ENCODE measurements at places on chromosomes 5 and 9.

DNA sequence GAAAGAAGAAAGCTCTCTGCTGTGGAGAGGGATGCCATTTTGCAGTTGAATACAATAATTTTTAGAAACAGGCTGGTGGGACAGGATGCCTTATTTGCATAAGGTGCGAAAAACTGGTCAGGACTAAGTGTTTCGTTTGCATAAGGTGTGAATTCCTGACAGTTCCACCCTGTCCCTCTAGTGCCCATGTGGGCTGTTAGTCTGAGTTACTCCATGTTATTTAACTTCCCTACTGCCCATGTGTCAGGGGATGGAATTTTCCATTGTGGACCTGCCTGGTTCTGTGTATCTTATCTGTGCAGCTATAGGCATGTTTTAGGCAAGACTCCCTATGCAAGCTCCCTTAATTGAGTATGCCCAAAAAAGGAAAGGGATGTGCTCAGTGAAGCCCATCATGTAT, 35.3 kb upstream of the NFIL3 start:
- no peak for DNase-seq

DNA sequence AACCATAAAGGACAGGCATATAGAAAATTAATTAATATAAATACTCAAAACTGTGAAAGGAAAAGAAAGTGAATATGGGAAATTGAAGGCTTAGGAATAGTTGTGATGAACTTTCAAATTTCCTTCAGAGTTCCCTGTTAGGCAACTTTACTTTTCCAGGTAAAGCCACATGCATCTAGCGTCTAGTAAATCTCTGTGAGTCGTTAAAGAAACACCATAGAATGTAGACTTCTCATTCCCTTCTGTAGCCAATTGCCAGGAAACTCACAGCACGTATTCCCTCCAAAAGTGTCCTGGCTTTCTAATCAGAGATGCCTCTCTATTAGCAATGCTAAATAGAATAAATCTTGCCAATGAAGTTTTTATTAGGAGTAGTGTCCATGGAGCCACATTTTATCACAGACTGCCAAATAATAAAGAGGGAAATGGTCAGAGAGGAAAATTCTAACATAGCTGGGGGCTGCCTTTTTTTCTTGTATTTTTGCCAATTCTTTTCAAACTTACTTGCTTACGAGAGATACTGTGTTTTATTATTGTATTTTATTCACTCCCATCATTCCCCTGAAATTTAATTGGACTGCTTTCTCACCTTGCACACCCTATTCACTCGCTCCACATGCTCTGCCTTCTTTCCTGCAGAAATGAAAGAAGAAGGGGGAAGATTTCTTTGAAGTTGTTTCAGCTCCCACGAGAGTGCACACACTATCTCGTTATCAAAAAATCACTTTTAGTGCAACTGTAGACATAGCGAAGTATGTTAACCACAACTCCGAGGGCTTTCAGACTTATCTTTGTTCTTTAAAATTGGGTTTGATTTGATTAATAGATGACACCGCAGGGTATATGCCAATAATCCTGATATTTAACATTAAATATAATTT, 439.0 kb downstream of the CSNK1G3 start:
- no peak for DNase-seq

DNA sequence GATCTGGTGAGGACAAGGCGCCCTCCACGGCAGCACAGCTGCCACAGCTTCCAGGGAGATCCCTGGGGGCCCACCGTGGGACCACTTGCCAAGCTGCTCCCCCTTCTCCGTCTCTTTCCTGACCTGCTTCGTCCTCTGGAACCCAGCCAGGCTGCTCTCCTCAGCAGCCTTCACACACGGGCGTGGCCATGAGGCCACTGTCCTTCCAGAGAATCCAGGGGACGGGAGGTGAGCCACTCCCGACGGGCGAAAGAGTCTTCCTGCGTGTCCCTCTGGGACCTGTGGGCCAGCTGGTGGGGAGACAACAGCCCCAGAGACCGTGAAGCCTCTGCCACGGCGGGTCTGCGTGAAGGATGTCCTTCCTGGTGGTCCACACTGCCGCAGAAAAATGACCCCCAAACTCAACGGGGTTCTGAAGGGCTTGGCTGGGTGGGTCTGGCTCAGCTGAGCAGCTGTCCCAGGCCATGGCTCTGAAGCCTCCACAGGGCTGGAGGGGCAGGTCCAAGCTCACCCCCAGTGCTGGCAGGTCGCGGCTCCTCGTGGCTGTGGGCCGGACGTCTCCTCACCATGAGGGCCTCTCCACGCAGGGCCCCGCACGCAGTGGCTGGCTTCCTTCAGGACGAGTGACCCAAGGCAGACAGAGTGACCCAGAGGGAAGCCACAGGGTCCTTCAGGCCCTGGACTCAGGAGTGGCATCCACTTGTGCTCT, 47.4 kb upstream of the NKD2 start:
- DNase-seq = no peak

GRCh38 chr9:96006961-96007360, 131.5 kb downstream of the ERCC6L2 start:
- DNase-seq = no peak

DNA sequence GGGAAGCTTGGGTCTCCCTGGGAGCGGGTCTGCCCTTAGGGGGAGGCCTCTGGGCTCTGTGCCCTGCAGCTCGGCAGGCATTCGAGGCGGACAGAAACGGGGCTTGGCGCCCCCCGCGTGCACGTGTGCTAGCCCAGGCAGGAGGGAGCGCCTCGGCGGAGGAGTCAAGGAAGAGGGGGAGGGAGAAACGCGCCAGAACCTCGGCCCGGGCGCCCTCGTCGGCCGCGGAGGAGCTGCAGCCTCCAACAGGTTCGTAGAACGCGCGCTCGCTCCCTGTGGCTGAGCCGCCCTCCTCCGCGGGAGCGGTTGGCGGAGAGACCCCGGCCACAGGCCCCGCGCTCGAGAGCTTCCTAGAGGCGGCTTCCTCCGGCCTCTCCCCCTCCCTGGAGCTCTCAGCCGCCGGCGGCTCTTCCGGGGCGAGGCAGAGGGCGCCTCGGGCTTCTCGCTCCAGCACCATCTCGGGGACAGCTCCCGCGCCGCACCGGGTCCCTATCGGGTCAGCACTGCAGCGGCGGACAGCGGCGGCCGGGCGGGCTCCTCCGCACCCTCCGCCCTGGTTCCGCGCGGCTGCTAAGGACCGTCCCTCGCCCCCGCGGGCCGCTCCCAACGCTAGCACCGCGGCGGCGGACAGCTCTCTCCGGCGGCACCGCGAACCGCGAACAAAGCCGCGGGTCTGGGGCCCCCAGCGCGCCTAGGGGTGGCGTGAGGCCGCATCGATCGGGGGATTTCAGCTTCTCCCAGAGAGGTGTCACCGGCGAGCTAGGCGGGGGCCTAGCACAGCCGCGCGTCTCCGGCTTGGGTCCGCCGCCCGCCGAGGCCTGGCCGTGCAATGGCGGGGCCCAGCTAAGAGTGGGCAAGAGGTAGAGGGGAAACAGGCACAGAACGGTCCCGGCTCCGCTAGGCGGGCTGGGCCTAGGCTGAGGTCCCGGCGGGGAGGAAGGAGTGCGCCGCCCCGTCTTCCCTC, 74.6 kb upstream of the CPLX2 start:
- peak; percentile 70 for DNase-seq

- no peak for DNase-seq
These were observed 132.7 kb downstream of the GNAQ start for GRCh38 chr9:77898864-77899263.

GRCh38 chr5:61306531-61307131, 25.4 kb upstream of the ZSWIM6 start:
- no peak for DNase-seq

GRCh38 chr5:68418201-68418600, 202.6 kb downstream of the PIK3R1 start:
- DNase-seq = no peak

DNA sequence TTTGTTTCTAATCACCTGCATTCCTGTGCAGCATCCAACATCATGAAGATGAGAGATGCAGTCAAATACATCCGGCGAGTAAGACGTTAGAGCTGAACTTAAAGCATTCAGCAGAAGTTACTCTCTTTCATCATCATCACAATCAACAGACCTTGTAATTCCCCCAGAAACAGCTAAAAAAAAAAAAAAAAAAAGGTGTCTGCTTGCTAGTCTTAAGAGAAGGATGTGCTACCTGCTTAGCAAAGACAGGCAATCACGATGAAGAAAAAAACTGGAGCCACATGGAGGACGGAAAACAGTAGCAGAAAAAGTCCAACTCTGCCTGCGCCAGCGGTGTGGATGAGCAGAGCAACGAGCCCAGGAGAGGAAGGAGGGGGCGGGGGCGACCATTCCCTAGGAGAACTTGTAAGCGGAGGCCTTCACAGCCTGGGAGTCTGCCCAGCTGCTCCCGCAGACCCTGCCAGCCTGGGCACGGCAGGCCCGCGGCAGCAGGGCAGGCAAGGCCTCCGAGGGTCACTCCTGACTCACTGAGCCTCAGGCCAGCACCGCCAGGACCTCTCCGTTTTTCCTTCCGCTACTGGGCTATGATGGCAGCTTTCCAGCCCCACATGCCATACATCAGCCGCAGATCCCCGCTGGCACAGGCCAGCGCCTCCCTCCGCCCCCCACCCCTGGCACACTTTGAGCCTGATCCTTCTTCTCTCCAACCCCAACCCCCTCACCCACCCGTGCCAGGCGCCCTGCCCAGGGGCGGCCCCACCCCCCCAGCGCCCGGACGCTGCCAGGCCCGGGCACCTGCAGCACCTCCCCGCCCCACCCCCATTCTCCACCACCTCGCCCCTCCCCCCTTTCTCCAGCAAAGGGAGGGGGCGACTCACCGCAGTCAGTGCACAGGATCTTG, 1.4 kb downstream of the NRG2 start:
- no peak for DNase-seq

- DNase-seq = no peak
These were observed 33.8 kb downstream of the ZNF131 start for GRCh38 chr5:43154469-43154868.

- DNase-seq = no peak
These were observed 207.0 kb downstream of the MEF2C start for GRCh38 chr5:88675708-88676636.

DNA sequence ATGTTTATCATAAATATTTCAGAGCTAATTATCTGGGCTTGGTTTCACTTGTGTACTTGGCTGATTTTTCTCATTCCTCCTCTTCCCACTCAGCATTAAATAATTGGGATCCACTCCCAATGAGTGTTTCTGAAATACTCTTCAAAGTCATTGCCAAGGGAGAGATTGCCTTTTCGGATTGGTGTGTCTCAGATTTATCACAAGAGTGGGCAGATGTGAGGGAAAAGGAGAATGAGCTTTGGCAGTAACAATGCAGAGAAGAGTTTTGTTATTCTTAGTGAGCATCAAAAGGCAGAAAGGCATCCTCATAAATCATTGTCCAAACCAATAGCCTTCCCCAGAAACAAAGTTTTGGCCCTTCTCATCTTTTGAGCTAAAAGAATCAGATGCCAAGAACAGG, 79.2 kb downstream of the SEMA5A start:
- no peak for DNase-seq
